ENCODE measurements at places on chromosomes 2 and 18.

DNA sequence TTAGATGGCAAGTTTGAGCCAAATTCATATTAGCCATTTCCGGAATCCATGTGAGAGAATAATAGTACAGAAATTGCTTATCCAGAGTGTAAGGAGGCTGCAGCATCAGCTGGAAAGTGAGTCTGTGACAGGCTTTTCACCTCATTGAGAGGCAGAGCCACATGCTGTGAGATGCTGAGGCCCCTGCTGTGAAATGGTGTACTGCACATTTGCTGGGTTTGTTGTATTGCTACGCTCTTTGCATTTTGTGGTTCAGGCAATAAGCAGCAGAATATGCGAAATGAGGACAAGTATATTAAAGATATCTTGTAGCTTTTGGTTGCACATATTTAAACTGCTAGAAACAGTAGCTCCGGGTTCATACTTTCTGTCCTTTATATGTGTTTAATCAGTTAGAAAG, 37.0 kb downstream of the NABP1 start:
- DNase-seq: no peak

DNA sequence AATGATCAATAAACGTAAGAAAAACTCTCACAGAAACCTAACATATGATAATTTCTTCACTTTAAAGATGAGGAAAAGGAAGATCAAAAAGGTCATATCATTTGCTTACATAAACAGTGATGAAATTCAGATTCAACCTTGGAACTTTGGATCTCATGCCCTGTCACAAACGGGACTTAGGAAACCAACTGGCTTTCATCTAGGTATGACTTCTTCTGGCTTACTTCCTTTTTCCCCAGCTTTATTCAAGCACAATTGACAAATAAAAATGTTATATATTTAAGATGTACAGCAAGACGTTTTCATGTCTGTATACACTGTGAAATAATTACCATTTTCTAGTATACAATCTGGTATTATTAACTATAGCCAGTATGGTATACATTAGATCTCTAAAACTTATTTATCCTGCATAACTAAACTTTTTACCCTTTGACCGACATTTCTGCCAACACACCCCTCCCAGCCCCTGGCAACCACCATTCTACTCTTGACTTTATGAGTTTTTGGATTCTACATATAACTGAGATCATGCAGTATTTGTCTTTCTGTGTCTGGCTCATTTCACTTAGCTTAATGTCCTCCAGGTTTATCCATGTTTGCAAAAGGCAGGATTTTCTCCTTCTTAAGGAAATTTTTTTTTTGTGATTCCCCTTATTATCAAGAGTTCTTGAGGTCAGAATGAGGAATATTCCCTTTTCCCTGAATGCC, 46.0 kb upstream of the COBLL1 start:
- no peak for DNase-seq

- no peak for DNase-seq
Observed at GRCh38 chr2:159855557-159856061, 57.6 kb upstream of the CD302 start.

GRCh38 chr2:76921006-76921405, 601.2 kb downstream of the LRRTM4 start:
- no peak for DNase-seq

GRCh38 chr2:158936978-158937377, 31.5 kb upstream of the TANC1 start:
- no peak for DNase-seq

DNA sequence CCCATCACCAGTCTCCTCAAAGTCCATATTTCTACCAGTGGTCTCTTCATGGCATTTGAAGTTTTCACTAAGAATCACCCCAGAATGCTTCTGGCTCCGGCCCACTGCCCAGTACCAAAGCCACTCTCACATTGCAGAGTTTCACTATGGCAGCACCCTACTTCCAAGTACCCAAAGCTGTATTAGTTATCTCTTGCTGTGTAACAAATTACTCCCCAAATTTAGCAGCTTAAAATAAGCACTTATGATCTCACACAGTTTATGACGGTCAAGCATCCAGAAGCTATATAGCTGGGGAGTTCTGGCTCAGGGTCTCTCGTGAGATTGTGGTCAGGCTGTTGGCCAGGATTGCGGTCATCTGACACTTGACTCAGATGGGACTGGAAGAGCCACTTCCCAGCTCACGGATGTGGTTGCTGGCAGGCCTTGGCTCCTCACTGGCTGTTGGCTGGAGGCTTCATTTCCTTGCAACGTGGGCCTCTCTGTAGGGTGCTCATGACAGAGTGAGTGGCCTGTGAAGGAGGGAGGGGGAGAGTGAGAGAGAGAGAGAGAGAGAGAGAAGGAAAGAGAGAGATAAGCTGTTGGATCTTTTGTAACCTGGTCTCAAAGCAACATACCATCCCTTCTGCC, 189.5 kb downstream of the CTIF start:
- DNase-seq: no peak

GRCh38 chr2:96111257-96111640, 5.1 kb downstream of the ADRA2B start:
- DNase-seq: no peak
